ENCODE measurements at places on chromosomes 1 and 21.

GRCh38 chr1:53766831-53767405 lies 28.0 kb upstream of the GLIS1 start:
- DNase-seq = peak; percentile 41

- no peak for DNase-seq
These were observed 109.6 kb upstream of the GJB5 start for GRCh38 chr1:34645109-34645688.

- DNase-seq = no peak
These were observed 28.5 kb downstream of the SLC9A1 start for GRCh38 chr1:27126391-27126790.

DNA sequence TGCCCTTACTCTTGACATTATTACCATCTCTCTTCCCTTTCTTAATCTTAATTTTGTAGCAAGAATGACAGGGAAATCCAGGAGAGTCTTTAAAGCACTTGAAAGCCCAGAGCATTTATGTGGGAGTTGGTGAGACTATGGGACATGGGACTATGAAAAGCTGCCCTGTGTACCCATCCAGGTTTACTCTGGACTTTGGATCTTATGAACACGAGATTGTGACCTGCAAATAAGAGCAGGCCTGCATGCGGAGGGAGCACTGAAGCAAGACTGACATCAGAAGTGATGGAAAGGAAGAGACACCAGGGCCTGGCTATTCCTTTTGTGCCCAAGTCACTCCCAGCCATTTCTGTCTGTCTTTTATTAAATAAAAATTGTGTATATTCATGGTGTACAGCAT lies 209.6 kb downstream of the NUF2 start:
- no peak for DNase-seq

GRCh38 chr1:107830526-107830925 lies 134.5 kb downstream of the VAV3 start:
- no peak for DNase-seq

DNA sequence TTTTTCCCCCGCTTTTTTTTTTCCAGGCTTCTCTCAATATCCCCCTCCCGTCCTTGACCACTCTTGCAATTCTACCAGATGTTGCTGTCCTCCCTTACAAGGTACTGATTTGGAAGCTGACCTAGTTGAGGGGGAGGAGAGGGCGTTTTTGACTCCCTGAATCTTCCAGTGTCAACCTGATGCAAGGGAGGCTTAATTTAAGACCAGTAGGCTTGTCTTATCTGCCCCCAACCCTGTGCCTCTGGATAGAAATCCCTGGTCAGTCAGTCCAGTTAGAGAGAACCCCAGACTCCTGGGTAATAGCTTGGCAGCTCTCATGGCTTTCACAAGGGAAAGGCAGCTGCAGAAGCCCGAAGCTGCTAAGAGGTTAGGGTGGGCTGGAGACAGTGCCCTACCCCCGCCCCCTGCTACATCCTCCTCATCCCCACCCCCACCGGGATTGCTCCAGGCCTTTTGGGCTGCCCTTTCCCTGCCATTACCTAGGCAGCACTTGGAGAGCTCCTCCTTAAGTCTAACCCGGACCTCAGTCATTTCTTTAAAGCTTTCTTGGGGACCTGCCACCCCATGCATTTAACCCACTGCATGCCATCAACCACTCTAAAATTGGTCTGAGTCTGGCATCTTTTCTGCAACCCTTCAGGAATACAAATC lies 3.6 kb downstream of the ACKR1 start:
- DNase-seq = no peak

DNA sequence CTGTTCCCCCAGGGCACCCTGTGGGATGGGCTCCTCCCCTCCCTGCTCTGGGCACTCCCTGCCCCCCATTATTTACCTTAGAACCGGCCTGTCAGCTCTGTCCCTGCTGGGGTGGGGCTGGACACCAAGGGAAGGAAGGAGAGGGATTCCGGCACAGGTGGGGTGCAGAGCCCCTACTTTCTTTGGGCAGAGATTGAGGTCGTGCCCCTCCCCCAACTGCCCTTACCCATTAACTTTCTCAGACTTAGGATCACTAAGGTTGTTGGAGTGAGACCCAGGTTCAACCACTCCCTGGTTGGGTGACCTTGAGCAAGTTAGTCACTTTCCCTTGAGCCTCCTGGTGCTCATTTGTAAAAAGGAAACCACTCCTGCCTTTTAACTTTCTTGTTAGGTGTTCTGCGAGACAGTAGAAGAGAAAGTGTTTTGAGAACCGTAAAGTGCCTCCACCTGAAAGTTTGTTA lies 57.0 kb upstream of the SYNC start:
- no peak for DNase-seq

All from amniotic stem cell (primary cell).